Colonic mucosa (tissue), 4 donors: ENCODE measurements at places on chromosomes 4 and X. TPM values are rescaled to one million over a fixed set of nuclear protein-coding genes. Genes with fewer than 3 reads are reported as not detected.

- no peaks in the 10 kb centered on the region for H3K36me3 ChIP-seq
- no peak overlapping the region for H3K4me3 ChIP-seq
- no peaks in the 10 kb centered on the region for H3K4me1 ChIP-seq
- no peak for DNase-seq
- H3K27ac ChIP-seq = no peak overlapping the region
- no peaks in the 10 kb centered on the region for H3K27me3 ChIP-seq
Measured at GRCh38 chrX:56462389-56462788, 101.0 kb upstream of the UBQLN2 start.

- DNase-seq = peak; percentile 27
- no peaks in the 10 kb centered on the region for H3K27me3 ChIP-seq
- H3K27ac ChIP-seq = no peak overlapping the region
- H3K4me3 ChIP-seq = no peak overlapping the region
Measured at GRCh38 chrX:12779534-12779933, 11.7 kb upstream of the PRPS2 start.

DNA sequence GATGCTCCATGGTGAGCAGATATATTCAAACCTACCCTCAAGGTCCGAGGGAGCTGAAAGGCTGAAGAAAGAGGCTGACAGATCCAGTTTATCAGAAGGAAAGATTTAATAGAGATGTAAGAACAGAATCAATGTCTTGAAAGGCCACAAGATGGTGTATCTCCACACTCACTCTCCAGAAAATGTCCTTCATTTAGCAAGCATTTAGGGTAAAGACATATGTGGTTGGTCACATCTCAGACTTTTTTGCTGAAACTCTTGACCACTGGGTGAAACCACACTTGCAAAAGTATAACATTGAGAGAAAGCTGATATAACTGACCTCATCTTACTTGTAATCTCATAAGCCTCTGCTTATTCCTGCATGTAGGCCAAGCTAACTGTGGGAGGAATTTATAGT is 745.8 kb upstream of the GALNTL6 start:
- H3K4me3 ChIP-seq = no peak overlapping the region
- no peak for DNase-seq
- H3K4me1 ChIP-seq = no peaks in the 10 kb centered on the region

Gene RPA4
- total RNA-seq = 1.5 TPM

GRCh38 chr4:100494166-100494565 is 23.7 kb downstream of the EMCN start:
- H3K27ac ChIP-seq = no peak overlapping the region
- H3K27me3 ChIP-seq = no peaks in the 10 kb centered on the region
- H3K36me3 ChIP-seq = no peaks in the 10 kb centered on the region
- no peak overlapping the region for H3K4me3 ChIP-seq

DNA sequence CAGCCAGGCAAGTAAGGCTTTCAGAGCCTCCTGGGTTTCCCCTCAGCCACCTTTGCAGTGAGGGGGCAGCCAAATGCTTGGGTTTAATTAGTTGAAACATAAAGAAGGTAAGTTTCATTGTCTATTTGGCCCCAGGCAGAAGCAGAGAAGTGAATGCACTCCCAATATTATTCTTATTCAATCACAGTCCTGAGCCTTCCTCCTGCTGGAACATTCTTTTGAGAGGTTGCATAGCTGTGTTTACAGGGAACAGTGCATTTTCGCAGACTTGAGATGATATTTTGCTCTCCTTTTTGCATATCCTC is 13.9 kb downstream of the SLC2A9 start:
- peaks cover 4% of the 10 kb centered on the region for H3K4me1 ChIP-seq
- no peak overlapping the region for H3K4me3 ChIP-seq
- H3K27me3 ChIP-seq = no peaks in the 10 kb centered on the region
- peak overlapping the region; percentile 88 for H3K27ac ChIP-seq

DNA sequence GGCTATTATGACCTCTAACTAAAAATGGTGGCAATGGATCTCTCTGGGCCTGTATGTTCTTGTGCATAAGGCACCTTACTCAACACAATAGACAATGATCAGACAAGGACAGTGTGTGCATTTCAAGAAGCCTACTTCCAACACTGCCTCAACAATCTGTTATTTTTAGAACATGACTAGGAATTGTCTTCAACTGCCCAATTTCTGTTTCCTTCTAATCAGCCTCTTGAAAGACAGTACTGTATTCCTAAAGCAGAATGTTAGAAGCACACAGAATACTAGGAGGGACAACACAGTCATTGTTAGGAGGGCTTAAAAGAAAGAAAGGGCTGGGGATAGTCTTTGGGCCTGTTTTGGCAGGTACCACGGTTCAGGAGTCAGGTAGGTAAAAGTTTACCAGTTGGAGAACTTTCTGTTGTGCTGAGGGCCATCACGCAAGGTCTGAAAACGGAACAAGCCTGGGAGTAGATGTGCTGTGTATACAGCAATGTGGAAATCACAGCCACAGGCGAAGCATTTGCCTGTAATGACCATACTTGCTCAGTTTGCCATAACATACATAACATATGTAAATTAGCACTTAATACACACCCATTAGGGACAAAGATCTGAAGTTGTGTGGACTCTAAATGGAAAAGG is 100.8 kb upstream of the ATXN3L start:
- DNase-seq = no peak
- H3K4me1 ChIP-seq = no peaks in the 10 kb centered on the region
- no peaks in the 10 kb centered on the region for H3K27me3 ChIP-seq
- H3K36me3 ChIP-seq = no peaks in the 10 kb centered on the region
- H3K4me3 ChIP-seq = no peak overlapping the region

- H3K4me1 ChIP-seq = no peaks in the 10 kb centered on the region
- H3K27ac ChIP-seq = no peak overlapping the region
- H3K27me3 ChIP-seq = no peaks in the 10 kb centered on the region
- H3K36me3 ChIP-seq = no peaks in the 10 kb centered on the region
- no peak overlapping the region for H3K4me3 ChIP-seq
Measured at GRCh38 chr4:121648516-121648915, 48.3 kb downstream of the ANXA5 start.

DNA sequence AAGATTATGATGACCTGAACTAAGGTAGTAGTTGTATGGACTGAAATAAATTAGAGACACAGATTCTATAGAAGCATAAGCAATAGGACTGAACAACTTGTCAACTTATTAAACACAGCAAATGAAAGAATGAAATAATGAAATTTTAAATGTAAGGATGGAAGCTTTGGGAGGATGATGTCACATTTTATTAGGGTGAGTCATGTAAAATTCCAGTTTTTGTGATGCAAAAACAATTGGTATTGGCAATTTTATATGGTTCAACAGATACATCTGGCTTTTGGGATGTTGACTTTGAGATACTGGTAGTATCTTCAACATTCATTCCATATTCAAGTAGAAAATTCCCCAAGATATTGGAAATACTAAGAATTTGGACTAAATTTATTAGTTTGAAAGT is 72.7 kb upstream of the IL15 start:
- H3K4me3 ChIP-seq = no peak overlapping the region
- H3K27ac ChIP-seq = no peak overlapping the region
- H3K36me3 ChIP-seq = no peaks in the 10 kb centered on the region
- DNase-seq = no peak
- H3K4me1 ChIP-seq = no peaks in the 10 kb centered on the region
- H3K27me3 ChIP-seq = no peaks in the 10 kb centered on the region

DNA sequence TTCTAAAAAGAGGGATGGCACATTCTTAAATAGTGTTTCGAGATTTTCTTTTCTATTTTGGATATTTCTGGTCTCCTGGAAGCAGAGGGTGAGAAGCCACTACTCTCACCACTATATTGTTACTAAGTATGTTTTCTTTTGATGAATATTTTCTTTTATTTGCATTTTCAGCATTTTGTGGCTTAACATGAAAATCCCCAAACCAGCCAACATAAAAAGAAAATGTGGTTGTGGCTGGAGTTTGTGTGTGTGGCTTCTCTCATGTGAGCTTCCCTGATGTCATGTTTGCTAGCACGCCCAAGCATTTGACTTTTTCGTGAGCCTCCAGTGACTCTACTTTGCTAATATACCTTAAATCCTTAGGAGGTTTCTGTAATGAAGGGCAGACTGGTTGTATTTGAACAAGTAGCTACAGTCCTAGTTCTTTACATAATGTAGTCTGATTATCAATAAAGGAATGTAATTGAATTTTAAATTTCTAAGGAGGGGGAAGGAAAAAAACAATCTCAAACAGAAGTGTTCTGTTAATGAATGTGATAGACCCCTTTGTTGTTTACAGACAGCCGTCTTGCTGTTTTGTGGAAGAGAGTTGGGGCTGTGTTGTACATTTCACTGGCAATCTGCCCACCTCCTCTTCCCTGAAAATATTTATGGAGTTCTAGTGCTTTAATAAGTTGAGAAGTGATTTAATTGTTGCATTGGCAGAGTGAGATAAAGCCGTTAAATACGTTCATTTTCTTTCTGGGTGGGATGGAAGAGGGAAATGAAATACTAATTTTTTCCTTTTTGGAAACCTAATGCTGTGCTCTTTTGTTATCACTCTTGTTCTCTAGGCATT is 114.6 kb downstream of the ARHGAP10 start:
- H3K27me3 ChIP-seq = no peaks in the 10 kb centered on the region
- DNase-seq = no peak
- no peak overlapping the region for H3K4me3 ChIP-seq
- H3K4me1 ChIP-seq = no peaks in the 10 kb centered on the region
- no peak overlapping the region for H3K27ac ChIP-seq
- no peaks in the 10 kb centered on the region for H3K36me3 ChIP-seq

- H3K27ac ChIP-seq = no peak overlapping the region
- no peak overlapping the region for H3K4me3 ChIP-seq
- no peaks in the 10 kb centered on the region for H3K27me3 ChIP-seq
- no peaks in the 10 kb centered on the region for H3K36me3 ChIP-seq
- no peak for DNase-seq
- no peaks in the 10 kb centered on the region for H3K4me1 ChIP-seq
Measured at GRCh38 chr4:76377481-76377901, 43.5 kb downstream of the CCDC158 start.

- no peak overlapping the region for H3K4me3 ChIP-seq
- H3K4me1 ChIP-seq = no peaks in the 10 kb centered on the region
- peaks cover 13% of the 10 kb centered on the region for H3K36me3 ChIP-seq
- H3K27ac ChIP-seq = no peak overlapping the region
Measured at GRCh38 chr4:118743867-118744266, 58.7 kb downstream of the METTL14 start.

GRCh38 chrX:9269134-9269533 is 195.7 kb upstream of the TBL1X start:
- no peak for DNase-seq
- H3K36me3 ChIP-seq = no peaks in the 10 kb centered on the region
- H3K4me1 ChIP-seq = no peaks in the 10 kb centered on the region
- no peak overlapping the region for H3K4me3 ChIP-seq
- H3K27me3 ChIP-seq = no peaks in the 10 kb centered on the region
- H3K27ac ChIP-seq = no peak overlapping the region

GRCh38 chr4:171954650-171955049 is 141.4 kb downstream of the GALNTL6 start:
- H3K36me3 ChIP-seq = no peaks in the 10 kb centered on the region
- no peak overlapping the region for H3K27ac ChIP-seq
- DNase-seq = no peak

GRCh38 chrX:108361316-108361715 is 76.9 kb downstream of the COL4A6 start:
- no peak for DNase-seq
- no peak overlapping the region for H3K4me3 ChIP-seq
- no peaks in the 10 kb centered on the region for H3K36me3 ChIP-seq
- no peaks in the 10 kb centered on the region for H3K4me1 ChIP-seq

GRCh38 chr4:158823461-158823873 is 54.6 kb downstream of the FNIP2 start:
- no peak for DNase-seq
- H3K27ac ChIP-seq = no peak overlapping the region
- H3K36me3 ChIP-seq = no peaks in the 10 kb centered on the region
- no peak overlapping the region for H3K4me3 ChIP-seq
- H3K4me1 ChIP-seq = peaks cover 30% of the 10 kb centered on the region

Gene SULT1B1
- total RNA-seq = 323 TPM

Gene C4orf51
- total RNA-seq = not detected

GRCh38 chr4:118308306-118309030 is 44.3 kb downstream of the PRSS12 start:
- no peaks in the 10 kb centered on the region for H3K4me1 ChIP-seq
- no peaks in the 10 kb centered on the region for H3K36me3 ChIP-seq
- H3K4me3 ChIP-seq = no peak overlapping the region

- no peaks in the 10 kb centered on the region for H3K36me3 ChIP-seq
- H3K27me3 ChIP-seq = no peaks in the 10 kb centered on the region
- H3K27ac ChIP-seq = no peak overlapping the region
- no peak for DNase-seq
Measured at GRCh38 chr4:48046059-48046458, 29.5 kb downstream of the NIPAL1 start.

- H3K27ac ChIP-seq = peak overlapping the region; percentile 23
- peak; percentile 79 for DNase-seq
- H3K27me3 ChIP-seq = no peaks in the 10 kb centered on the region
- H3K36me3 ChIP-seq = no peaks in the 10 kb centered on the region
- no peak overlapping the region for H3K4me3 ChIP-seq
Measured at GRCh38 chr4:14856062-14856933, 146.0 kb upstream of the CPEB2 start.

DNA sequence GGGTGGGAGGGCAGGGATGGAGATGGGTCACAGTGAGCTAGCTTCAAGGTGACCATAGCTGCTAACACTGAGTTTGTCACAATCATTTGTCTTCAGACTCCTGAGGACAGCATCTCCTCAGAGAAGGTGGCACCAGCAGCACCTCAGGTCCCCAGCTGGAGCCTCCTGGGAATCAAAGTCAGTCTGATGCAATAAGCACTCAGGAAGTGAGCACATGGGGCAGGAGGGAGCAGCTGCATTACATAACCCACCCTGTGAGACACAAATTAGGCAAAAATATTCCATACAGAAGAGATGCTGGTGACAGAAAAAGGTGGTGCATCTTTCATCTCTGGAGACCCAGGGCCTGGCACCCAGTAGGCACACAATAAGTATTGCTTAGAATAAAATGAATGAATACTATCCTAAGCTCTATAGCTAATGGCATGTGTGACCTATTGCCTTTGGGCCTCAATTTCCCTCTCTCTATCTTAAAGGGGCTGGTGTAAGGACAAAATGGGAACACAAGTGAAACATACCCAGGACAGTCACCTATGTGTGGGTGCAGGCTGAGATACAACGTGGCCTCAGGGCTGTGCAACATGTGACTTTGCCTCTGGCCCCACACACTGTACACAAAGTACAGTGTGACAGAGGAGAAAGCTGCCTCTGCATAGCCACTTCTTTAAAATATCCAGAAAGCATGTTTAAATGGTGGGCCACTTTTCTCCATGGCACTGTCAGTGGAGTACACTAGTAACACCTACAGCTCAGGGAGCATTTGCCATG is 37.1 kb downstream of the SLC39A8 start:
- H3K4me3 ChIP-seq = no peak overlapping the region
- no peaks in the 10 kb centered on the region for H3K36me3 ChIP-seq
- no peak overlapping the region for H3K27ac ChIP-seq
- no peak for DNase-seq

Gene NKX6-1
- not detected for total RNA-seq

Gene FRMD7
- total RNA-seq = not detected

Gene GPR82
- 0.56 TPM for total RNA-seq

Gene APLN
- 0.15 TPM for total RNA-seq

Gene HNRNPD
- total RNA-seq = 145 TPM

- no peaks in the 10 kb centered on the region for H3K36me3 ChIP-seq
- H3K4me1 ChIP-seq = no peaks in the 10 kb centered on the region
- no peak for DNase-seq
- no peak overlapping the region for H3K4me3 ChIP-seq
Measured at GRCh38 chr4:133524369-133524768, 375.3 kb downstream of the PCDH10 start.
